Activated CD8-positive, alpha-beta memory T cell treated with anti-CD3 and anti-CD28 coated beads for 1 hour (primary cell): ENCODE measurements at places on chromosomes 7 and 10.

DNA sequence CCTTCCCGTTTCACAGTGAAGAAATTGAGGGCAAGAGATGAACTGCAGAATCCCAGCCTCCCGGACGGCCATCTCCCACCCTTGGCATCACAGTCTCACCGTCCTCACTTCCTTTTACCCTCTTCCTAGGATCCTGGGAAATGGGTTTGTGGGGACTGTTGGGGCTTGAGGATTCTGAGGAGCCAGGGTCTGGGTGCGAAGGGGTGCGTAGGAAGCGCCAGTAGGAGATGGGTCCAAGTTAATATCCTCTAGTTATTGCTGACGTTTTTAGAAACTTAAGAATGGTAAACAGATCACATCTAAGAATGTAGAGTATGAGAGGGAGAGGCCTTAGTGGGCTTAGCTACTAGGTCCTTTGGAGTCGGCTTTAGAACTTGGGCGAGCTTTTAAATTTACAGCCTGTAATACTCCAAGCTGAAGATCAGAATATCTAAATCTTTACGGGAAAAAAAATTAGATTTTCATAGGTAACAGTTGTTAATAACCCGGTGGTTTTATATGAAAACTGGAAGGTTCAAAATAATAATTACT, 696 bp downstream of the MALSU1 start:
- DNase-seq: no peak

DNA sequence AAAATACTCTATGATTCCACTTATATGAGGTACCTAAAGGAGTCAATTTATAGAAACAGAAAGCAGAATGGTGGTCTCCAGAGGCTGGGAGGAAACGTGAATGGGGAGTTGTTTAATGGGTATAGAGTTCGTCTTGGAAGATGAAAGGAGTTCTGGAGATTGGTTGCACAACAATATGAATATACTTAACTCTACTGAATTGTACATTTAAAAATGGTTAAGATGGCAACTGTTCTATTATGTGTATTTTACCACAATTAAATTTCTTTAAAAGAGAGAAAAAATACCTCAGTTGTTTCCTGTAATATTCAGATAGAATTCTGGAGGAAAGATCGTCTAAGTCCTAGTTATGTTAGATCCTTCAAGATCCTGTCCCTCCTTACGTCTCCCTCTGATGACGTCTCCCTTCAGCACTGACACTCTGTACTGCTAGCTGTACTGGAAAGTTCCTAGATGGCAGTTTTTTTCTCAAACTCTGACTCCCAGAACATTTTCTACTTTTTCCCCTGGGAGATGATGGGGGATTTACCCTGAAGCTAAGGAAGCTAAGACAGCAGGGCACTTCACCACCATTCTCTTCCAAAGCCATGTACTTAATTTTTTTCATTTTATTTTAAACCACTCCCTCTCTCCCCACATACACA, 53.2 kb upstream of the CAV2 start:
- DNase-seq: no peak

DNA sequence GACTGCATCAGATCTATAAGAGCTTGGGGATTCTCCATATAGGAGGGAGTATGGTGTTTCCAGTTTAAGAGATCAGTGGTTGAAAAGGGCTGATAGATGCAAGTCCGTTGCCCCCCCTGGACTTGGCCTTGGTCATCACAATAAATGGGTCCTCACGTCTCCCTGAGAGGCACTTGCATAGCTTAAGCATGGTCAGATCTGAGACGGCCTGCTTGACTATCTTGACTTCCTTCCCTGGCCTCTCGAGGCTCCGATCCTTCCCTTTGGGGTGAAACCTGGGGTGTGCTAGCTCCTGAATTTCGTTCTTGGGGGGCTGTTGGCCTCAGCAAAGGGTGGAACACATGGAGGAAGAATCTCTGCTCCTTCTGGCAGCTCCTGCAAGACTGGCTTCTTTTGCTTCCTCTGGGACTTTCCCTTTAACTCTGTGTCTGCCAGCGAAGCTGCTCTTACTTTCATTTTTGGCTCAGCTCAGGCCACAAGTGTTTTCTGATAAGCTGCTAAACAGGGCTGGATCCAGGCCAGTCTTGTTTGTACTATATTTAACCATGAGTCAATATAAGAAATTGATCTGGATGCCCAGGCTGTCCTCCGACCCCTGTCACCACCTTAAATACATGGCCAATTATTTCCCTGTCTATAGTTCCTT, 11.2 kb upstream of the ZNF485 start:
- no peak for DNase-seq

DNA sequence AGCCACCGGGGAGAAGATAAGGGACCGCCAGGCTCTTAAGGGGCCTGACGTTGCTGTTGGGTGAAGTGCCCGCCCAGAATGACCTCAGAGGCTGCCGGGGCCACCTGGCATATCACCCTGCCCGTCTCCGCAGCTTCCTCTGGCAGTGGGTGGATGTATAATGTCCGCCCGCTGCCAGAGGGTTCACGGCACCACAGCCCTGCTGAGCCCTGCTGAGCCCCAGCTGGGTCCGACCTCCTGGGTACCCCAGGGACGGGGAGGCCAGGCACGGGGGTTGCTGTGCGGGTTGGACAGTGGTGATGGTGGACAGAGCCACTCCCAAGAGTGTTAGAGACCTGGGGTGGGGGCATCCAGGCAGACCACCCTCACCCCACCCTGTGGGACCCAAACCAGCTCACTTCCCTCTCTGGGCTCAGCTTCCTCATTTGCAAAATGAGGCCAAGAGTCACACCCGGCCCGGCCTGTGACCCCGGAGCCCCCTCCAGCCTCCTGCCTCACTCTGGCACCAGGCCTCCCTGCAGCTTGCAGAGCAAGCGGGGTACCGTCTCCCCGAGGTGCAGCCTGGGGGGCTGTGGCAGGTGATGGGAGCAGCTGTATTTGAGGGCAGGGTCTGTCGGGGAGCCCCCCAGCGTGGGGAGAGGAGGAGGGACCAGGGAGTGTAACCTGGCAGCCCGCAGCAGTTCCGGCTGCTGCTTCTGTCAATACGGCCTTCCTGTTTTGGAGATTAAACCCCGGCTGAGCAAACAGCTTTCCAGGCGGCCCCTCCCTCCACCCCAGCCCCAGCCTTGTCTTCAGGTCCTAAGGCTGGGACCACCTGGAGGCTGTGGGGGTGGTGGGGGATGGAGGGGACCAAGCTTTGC, 8.4 kb upstream of the LFNG start:
- DNase-seq: no peak

- no peak for DNase-seq
These were observed 12.0 kb downstream of the PIP4K2A start for GRCh38 chr10:22702348-22702747.

DNA sequence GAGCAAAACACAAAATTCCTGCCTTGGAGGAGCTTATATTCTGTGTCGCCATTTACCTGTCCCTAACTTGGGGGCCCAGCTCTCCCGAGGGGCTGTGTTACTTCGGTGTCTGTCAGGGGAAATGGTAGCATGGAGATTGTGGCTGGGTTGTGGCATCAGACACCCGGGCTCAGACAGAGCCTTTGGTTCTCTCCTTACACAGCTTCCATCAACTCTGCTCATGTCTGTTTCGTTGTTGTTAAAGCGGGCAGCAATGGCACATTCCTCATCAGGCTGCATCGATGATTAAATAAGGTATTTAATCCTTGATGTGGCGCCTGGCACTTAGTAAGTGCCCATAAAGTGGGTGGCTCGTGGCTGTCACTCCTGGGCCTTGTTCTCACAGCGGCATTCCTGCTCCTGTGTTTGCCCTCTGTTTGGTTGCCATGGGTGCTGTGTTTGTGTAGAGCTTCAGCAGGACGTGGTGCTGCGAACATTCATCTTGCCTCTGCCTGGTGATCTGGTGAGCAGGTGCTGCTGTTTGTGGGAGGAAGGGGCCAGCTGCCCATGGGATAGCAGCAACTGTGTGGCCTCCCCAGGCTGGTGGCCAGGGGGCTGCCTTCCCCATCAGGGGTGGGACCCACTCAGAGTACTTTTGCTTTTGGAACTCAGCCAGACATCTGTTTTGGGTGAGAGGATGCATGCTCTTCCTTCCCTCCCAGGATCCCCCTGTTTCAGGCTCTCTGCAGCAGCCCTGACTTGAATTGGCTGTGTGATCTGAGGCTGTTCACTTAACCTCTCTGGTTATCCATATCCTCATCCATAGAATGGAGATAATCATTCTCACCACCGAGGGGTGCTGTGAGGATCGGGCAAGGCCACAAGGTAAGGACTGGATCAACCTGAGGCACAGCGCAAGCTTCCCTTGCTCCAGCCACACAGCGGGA, 207.2 kb upstream of the SVIL start:
- no peak for DNase-seq

GRCh38 chr10:33129141-33129995, 171.3 kb upstream of the ITGB1 start:
- no peak for DNase-seq

DNA sequence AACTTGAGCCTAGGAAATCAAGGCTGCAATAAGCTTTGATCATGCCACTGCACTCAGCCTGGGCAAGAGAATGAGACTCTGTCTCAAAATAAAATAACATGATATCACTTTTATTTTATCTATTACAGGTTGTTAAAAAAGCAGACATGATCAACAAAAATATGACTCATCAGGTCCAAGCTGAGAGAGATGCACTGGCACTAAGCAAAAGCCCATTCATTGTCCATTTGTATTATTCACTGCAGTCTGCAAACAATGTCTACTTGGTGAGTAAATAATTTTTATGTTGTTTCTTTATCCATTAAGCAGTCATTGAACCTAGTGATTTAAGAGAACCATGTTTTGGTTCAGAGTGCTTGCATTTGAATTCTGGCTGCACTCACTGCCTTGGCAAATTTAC, 3.3 kb downstream of the MASTL start:
- no peak for DNase-seq

GRCh38 chr7:11161499-11161898, 187.8 kb downstream of the PHF14 start:
- DNase-seq: no peak

DNA sequence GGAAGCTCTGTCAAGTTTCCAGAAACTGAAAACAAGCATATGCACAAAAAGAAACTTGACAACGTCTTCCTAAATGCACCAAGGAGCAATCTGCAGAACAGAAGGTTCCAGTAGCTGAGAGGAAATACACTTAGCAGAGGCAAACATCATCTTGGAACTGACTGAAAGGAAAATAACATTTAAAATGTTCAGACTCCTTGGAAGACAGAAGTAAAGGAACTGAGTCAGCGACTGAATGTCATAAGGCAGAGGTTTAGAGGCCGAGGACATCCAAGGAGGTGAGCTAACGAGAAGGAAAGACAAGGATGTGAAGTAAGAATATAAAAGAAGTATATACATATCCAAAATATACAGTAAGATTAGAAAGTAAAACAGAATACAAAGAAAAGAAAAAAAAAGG, 24.1 kb downstream of the SEMA3D start:
- no peak for DNase-seq

DNA sequence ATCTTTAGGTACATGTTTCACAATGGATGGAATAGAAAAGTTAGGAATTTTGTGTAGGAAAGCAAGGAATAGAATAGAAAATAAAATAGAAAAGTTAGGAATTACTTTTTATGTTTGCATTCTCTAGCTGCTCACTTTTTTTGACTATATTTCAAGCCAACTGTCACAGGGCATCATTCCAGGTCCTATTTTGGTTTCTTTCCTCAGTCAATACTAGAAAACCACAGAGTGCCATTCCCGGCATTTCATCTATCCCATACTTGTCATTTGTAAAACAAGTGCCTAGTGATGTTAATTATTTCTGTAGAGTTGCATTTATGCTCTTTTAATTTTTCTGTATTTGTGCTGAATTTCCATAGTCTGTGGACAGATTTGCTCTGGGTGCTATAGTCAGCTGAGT, 66.2 kb downstream of the SDK1 start:
- no peak for DNase-seq
